ENCODE measurements at places on chromosomes 16 and 17.

- no peak for DNase-seq
Measured at GRCh38 chr16:6633456-6633855, 699.2 kb upstream of the RBFOX1 start.

DNA sequence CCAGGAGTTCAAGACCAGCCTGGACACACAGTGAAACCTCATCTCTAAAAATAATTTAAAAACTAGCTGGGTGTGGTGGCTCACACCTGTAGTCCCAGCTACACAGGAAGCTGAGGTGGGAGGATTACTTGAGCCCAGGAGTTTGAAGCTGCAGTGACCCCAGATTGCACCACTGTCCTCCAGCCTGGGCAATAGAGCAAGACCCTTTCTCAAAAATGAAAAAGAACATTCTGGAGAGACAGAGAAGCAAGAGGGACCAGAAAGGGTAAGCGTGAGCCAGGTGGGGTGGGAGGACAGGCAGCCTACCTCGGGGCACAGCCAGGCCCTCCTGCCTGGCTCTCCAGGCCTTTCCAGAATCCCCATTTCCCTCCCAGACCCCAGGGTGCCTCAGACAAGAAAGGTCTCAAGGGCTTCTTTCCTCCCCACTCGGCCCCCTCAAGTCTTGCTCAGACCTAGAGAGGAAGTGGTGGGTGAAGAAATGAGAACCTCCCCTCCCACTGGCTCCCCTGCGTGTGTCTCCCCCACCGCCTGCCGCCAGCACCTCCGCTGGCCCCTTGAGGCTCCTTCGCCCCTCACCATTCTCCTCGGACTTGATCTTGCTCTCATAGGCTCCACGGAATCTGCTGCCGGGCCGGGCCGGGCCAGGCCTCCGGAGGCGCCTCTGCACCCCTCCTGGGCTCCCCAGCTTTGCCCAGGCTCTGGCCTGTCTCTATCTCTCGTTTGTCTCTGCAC lies 503 bp downstream of the C16orf54 start:
- no peak for DNase-seq

DNA sequence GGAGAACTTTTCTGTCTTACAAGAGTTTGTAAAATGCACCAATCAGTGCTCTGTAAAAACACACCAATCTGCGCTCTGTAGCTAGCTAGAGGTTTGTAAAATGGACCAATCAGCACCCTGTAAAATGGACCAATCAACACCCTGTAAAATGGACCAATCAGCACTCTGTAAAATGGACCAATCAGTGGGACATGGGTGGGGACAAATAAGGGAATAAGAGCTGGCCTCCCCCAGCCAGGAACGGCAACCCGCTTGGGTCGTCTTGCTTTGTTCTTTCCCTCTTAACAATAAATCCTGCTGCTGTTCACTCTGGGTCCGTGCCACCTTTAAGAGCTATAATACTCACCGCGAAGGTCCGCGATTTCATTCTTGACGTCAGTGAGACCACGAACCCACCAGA lies 18.5 kb upstream of the KCNG4 start:
- no peak for DNase-seq

DNA sequence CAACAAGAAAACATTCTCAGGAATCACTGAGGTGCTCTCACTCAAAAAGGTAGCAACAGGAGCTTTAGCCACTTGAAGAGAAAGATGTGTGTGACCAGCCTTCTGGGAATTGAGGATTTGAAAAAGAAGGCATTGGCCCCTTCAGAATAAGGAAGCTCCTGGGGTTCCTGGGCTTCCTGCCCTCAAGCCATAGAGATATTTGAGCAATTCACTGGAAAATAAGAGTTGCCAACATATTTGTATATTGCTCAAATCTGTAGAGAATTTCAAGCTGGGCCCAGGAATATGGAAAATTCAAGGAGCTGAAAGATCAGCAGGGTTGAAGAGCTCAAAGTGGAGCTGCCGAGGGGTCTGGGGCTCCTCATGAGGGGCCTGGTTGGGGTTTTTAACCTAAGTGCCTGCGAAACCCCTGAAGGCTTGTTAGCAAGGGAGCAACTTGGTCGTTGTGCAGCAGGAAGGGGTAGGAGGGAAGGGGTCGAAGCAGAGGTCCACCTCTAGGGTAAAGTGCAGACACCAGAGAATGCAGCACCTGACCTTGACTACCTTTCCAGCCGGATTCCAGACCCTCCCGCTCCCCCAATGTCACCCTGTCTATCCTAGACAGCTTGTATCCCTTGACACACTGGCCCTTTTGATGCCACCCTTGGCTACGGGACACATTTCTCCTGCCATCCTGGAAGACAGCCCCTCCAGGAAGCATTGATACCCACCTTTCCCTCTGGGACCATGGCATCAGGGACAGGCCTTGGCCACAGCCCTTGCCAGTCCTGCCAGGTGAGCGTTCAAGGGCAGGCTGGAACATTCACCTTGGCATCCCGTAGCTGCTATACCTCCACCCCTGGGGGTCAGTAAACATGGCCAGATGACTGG lies 67.6 kb upstream of the SREBF1 start:
- DNase-seq, result no peak

- DNase-seq, result no peak
Measured at GRCh38 chr17:59669411-59669810, 37.8 kb downstream of the PTRH2 start.
